Ovary (tissue), 10 donors: ENCODE measurements at places on chromosomes 5 and 9. TPM values are rescaled to one million over a fixed set of nuclear protein-coding genes. Genes with fewer than 3 reads are reported as not detected.

OTP gene
- not detected for total RNA-seq

AOPEP gene
- total RNA-seq: 81.5 TPM

SNCB gene
- not detected for total RNA-seq

NME5 gene
- total RNA-seq: 7.2 TPM

DNA sequence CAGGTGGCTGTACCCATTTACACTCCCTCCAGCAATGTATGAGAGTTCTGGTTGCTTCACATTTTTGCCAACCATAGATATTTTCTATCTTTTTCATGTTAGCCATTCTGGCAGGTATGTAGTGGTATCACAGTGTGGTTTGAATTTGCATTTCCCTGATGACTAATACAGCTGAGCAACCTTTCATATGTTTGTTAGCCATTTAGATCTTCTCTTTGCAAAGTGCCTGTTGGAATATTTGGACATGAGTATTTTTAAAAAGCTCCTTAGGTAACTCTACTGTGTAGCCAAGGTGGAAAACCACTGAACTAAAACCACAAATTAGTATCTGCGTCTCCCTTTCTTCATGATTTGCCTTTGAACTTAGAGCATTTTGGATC, 31.9 kb downstream of the IRF1 start:
- DNase-seq: no peak

GRCh38 chr9:36862206-36863145, 171.6 kb downstream of the PAX5 start:
- DNase-seq: no peak

GRCh38 chr5:157497875-157498611, 38.0 kb downstream of the NIPAL4 start:
- no peak for DNase-seq

GRCh38 chr5:115810761-115811160, 5.7 kb downstream of the CDO1 start:
- no peak for DNase-seq

DNA sequence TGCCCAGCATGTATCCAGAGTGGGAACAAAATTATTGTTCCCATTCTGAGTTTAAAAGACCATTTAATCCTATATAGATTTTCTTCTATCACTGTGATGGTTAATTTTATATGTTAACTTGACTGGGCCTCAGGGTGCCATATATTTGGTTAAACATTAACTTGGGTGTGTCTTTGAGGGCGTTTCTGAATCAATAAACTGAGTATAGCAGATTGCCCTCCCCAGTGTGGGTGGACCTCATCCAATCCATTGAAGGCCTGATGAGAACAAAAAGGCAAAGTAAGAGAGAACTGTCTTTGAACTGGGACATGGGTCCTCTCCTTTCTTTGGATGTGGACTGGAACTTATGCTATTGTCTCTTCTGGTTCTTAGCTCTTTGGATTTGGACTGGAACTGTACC, 17.3 kb downstream of the RIOK2 start:
- DNase-seq: no peak
